Smooth muscle cell of the umbilical artery (primary cell): ENCODE measurements at places on chromosomes 16 and 17. TPM values are rescaled to one million over a fixed set of nuclear protein-coding genes. Genes with fewer than 3 reads are reported as not detected.

The ASPA gene
- 0.05 and 0.30 TPM in 2 replicates for total RNA-seq

The RAD51D gene
- total RNA-seq, result 7.7 and 9.7 TPM in 2 replicates

The MYH3 gene
- 1.2 and 1.5 TPM in 2 replicates for total RNA-seq

The RAMP2 gene
- total RNA-seq, result not detected in 2 replicates

The CIITA gene
- 0.23 TPM in 1 of 2 replicates, not detected in the other for total RNA-seq

The CETP gene
- total RNA-seq, result not detected in 2 replicates

The OMG gene
- total RNA-seq, result not detected in 2 replicates

The OR3A3 gene
- not detected in 2 replicates for total RNA-seq

The IGF2BP1 gene
- 12.2 and 28.5 TPM in 2 replicates for total RNA-seq

The WNT3 gene
- total RNA-seq, result 0.65 and 0.89 TPM in 2 replicates

The STAC2 gene
- under 0.01 TPM in 1 of 2 replicates, not detected in the other for total RNA-seq

The FOXN1 gene
- not detected in 2 replicates for total RNA-seq

The PYDC1 gene
- total RNA-seq, result not detected in 2 replicates

The GRB7 gene
- total RNA-seq, result not detected in 2 replicates
